ENCODE measurements at places on chromosomes 2 and 18. TPM values are rescaled to one million over a fixed set of nuclear protein-coding genes. Genes with fewer than 3 reads are reported as not detected.

DNA sequence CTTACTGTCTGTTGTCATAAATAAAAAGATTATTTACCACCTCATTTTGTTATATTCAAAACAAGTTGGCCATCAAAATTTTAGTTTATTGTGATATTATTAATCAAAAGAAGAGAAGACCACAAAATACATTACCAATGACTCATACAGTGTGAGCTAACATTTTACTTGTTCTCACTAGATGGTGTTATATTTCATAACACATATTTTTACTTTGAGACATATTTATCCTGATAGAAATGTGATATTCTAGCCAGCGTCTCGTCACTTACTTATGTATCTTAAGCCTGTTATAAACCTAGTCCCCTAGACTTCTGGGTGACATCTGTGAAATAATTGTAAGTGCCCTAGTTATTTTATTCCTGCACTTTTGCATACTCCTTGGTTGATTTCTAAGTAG is 263.2 kb downstream of the CDH7 start:
- DNase-seq, result no peak

DNA sequence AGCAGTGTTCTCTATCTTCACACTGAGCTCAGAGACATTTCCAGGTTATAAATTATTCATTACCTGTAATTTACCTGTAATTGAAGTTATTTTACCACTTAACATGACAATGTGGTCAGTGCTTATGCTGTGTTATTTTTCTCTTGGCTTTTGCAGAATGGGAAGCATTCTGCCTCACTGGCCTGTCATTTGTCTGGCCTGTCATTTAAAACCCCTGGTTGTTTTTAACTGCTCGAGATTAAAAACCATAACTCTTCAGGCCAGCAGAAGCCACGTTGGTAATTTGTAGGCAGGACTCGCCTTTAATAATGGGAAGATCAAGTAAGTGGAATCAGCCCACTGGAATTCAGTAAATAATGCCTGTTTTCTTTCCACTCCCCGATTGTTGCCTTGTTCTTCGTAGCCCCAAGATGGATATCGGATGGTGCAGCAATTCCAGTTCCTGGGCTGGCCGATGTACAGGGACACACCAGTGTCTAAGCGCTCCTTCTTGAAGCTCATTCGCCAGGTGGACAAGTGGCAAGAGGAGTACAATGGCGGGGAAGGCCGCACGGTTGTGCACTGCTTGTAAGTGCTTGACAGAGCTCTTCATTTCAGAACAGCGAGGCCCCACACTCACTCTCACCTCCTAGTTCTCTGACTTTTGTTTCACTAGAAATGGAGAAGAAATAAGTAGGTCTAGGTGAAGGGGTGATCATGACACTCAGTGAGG is 222.4 kb upstream of the RAB12 start:
- no peak for DNase-seq

DNA sequence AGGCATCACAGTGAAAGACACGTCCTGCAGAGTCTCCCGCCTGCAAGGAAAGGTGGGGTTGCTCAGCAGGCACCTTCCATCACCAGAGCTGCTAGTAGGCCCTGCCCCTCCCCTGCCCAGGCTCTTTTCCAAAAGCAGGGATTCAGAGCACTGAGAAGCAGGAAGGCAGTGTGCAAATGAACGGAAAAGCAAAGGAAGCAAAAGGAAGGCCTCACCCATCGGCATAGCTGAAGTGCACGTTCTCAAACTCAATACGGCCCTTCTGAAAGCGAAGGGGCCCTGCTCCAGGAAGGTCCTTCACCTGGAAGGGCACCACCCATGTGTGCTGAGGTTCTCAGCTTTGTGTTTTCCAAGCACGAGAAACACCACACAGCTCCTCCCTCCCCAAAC is 5.7 kb downstream of the ABCB6 start:
- no peak for DNase-seq

GRCh38 chr2:210262036-210262435 is 36.8 kb upstream of the ACADL start:
- no peak for DNase-seq

GRCh38 chr2:142602418-142602989 is 275.0 kb upstream of the KYNU start:
- no peak for DNase-seq

DNA sequence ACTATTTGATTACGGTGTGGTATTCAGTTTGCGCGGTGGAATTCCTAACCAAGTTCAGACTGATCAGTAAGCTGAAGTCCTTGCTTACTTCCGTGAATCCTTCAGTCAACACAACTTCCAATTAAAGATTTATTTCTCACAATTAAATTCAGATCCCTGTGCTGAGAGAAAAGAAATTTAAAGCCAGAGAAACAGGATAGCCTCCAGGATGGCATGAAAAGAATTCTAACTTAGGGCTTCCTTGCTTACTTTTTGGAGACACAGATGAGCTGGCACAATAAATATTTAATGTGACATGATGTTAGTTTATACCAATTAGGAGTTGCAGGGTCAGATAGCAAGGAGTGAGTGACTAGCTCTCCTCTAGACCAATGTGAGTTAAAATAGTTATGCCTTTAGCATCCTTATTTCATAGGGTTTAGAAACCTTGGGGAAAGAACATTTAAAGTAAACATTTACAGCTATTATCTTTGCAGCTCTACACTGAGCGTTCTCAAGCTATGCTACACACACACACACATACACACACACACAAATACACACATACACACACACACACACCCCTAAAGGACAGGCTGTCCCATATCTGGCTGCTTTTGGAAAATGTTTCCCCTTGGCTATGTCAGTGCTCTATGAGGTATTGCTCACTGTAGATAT is 151.0 kb downstream of the TRIB2 start:
- peak; percentile 13 for DNase-seq

DNA sequence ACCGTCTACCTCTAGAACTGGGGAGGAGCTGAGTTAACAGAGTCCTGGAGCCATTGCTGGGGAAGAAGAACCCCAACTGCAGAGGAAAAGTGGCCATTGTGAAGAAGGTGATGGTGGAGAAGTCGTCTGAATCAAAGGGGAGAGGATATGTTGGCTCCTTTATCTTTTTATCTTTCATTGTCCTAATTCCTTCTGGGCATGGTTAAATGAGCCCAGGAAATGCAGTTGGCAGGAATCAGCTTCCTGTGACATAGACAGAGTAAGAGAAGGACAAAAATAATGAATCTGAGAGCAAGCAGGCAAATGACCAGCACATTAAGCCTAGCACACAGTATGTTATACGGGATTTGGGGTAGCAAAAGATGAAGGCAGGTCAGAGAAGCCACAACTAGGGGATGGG is 16.0 kb upstream of the ACTR3 start:
- DNase-seq, result no peak

DNA sequence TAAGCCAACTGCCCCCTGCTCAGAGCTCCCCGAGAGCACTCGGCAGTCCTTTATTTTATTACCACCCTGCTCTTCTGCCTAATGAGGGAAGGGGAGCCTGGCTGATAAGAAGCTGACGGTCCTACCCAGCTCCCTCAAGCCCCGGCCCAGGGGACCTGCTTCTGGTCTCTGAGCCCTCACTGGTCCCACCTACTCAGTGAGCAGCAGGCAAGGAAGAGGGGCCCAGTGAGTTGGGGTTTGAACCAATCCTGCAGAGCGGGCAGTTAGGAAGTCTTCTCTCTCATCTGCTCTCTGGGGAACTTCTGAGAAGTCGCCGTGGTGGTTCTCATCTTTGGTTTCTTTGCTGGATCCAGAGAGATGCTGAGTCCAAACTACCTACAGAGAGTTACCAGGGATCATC is 218.9 kb downstream of the NDUFA10 start:
- DNase-seq, result no peak

- no peak for DNase-seq
These were observed 204.3 kb downstream of the DNAH7 start for GRCh38 chr2:195864316-195864715.

GRCh38 chr2:165645930-165646831 is 147.9 kb downstream of the GALNT3 start:
- peak; percentile 46 for DNase-seq

GRCh38 chr2:65491381-65491905 is 59.0 kb upstream of the SPRED2 start:
- DNase-seq, result peak; percentile 20

GRCh38 chr2:9982248-9982647 is 30.8 kb downstream of the GRHL1 start:
- DNase-seq, result no peak

DNA sequence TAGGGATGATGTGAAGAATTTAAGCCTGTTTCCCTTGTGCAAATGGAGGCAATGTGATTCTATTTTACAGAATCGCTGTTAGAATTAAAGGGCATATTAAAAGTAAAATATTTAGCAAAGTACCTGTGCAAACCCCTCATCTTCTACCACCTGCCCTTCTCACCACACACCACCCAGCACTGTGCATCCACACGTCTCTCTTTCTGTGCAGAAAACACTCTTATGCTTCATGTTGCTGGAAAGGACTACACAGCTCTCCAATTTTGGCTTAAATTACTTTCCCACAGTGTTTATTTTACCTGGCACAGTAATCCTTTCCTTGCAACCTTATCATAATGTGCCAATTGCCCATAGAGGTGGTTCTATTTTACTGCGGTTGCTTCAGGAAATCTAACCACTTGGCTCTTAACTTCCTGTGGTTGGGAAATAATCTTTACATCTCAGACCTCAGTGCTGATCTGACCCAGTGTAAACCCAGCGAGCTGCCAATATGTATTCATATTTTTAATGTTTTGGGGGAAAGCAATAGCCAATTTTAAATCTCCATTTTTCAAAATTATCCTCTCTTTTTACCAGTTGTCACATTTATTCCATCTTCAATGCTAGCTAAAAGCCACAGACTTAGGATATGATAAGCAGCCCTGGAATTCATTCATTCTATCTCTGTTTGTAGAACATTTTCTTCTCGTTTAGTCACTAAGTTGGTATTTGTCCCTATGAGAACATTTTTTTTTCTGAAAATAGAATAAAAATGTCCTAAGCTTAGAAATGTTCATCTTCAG is 250.9 kb downstream of the DSEL start:
- no peak for DNase-seq

DNA sequence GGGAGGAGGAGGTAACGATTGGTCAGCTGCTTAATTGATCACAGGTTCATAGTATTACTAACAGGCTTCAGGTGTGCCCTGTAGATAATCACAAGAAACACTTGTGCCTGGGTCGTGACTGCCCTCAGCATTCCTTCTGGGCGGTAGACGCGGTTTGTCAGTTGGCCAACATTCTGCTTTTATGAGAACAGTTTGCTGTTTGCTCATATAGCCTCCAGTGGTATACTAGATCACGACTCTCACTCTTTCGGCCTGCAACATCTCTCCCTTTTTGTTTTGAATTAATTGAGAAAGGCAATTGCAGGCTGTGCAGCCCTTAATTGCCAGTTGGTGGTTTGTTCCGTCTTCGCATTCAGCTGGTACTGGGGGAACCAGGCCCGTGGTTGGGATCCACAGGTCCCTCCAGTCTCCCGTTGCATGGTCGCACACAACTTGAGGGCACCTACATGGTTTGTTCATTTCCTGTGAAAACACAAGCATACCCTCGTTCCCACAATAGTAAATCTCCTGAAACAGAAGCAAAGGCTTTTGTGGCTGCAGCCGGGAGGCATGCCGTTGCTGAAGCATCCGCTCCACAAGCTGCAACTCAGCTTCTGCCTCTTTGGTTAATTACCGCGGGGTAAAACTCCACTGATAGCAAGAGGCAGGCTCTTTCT is 30.3 kb upstream of the GPR17 start:
- DNase-seq, result no peak

Gene QPCT
- total RNA-seq, result 5.8 TPM

Gene NAT8
- total RNA-seq, result not detected

Gene RAB17
- 44.9 TPM for total RNA-seq

Gene GAL3ST2
- total RNA-seq, result not detected

Gene TEX44
- not detected for total RNA-seq

Gene PROKR1
- total RNA-seq, result not detected

Gene C1QL2
- total RNA-seq, result not detected

Gene BBS5
- total RNA-seq, result 22.5 TPM

Gene ALK
- total RNA-seq, result 0.25 TPM
